ENCODE measurements at places on chromosomes 2 and 18.

DNA sequence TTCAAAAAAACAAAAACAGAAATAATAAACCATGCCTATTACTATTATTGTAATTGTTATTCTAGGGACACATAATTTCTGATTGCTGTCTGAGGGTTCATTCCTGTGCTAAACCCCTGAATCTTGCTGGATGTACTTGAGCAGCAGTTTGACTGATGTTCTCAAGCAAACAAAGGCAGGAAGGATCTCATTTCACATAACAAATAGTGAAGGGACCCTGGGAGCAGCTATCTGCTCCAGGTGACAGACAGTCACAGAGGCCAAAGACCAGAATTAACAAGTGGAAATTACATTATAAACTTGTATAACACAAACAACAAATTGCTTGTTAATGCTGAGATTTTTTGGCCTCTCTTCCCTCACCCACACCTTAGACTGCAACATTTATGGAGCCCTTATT, 284.2 kb downstream of the THSD7B start:
- DNase-seq: no peak

GRCh38 chr2:69642709-69643601, 584 bp downstream of the AAK1 start:
- DNase-seq: peak; percentile 39

DNA sequence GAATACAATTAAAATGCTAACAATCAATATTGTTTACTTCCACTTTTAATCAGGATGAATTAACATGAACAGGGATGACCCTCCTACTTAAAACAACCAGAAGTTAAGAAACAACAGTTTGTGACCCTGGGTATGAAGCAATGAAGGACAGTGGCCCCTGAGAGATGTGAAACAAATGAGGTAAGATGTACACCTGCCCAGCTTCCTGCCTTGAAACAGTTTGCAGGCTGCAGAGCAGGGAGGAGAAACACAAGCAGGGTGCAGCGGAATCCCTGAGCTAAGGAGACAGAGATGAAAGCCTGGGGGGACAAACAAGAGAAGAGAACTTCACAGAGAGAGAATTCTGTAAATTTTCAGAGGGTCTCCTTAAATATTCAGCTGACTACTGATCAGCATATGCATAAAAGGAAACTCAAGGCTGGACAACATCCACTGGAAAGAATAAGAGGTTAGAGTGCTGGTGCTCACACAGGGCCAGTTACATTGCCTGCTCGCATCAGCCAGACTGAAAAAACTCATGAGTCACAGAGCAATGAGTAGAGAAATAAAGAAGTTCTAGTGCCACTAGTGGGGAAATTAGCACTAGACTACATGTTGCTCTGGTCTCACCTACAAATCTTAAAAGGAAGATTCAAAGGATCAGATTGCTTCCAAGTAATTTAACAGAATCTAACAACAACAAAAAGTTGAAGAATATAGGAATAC, 106.4 kb downstream of the PID1 start:
- DNase-seq: no peak

DNA sequence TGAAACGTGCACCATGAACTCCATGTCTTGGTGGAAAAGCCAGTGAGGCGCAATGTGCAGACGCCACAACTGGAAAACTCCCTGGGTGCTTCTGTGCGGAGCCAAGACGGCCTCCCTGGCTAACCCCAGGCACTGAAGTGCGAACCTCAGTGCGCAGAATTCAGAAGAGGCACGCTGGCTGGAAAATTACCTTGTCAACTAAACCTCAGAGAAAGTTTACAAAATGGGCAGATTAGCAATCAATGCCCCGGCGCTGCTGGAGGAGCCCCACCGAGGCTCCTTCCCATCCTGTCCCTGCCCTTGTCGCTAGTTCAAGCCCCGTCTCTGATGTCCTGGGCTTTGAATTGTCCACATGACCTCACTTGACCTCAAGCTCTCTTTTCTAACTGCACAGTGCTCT, 22.2 kb downstream of the SNORC start:
- DNase-seq: no peak
